ENCODE measurements at places on chromosomes 11 and 22.

- no peak for DNase-seq
Measured at GRCh38 chr11:118938491-118939403, 13.0 kb upstream of the BCL9L start.

GRCh38 chr11:1655168-1656060, 25.8 kb downstream of the KRTAP5-5 start:
- no peak for DNase-seq

GRCh38 chr11:116422556-116422955, 350.2 kb downstream of the BUD13 start:
- DNase-seq, result no peak

DNA sequence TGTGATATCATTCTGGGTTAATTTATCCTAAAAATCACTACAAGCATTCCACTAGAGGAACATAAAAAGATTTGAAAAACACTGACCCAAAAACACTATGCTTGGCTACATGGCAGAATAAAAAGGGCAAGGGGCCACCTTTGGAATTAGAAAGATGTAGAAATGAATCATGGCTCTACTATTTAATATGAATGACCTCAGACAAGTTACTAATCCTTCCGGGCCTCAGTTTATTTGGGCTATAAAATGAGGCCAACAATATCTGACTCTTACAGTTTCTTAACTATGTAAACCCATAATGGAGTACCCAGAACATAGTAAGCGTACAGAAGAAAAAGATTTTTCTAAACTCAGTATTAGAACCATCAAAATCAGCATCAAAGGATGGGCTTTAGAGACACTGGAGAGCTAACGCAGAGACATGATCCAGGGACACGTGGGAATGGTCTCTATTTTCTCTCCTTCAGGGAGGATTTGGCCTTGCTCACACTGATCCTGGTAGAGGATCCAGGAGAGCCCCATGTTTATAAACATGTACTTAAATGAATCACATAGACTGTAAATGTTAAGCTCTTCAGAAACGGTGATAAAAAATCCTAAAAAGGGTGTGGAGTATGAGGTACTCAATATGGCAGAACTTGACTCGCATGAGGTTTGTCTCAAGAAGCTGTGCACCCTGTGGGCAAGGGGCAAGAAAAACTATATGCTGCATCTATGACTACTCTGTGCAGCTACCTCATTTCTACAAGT, 288.4 kb upstream of the PITPNB start:
- no peak for DNase-seq

DNA sequence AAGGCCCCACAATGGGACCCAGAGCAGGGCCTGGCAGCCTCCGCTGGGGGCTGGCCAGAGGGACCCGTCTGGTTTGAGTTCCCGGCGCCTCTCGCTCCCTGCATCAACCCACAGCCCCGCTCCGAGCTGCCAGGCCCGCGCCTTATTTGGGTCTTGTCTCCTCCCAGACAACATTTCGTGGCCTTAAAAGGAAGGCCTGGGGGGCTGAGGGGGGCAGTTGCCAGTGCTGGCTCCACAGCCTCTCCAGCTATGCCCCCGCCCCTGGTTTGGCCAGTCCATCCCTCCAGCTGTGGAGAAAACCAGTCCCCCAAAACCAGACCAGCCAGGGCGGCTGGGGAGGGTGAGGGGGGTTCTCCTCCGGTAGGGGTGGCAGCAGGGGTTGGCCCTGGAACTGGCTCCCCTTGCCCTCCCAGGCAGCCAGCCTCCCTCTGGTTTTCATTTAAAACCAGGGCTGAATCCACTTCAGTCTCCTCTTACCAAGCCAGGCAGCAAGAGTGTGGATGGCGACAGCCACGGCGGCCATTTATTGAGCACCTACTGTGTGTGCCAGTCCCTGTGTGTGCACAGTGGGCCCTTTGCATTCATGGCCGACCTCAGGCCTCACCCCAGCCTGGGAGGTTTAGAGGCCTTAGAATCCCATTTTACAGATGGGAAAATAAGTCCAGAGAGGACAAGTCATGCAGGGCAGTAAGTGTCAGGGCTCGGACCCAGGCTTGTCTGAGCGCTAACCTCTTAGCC, 18.6 kb downstream of the EMID1 start:
- no peak for DNase-seq

GRCh38 chr11:102791271-102792036, 6.5 kb downstream of the MMP1 start:
- no peak for DNase-seq

Data from GM19239 (cell line).